Activated CD8-positive, alpha-beta T cell treated with anti-CD3 and anti-CD28 coated beads for 36 hours (primary cell): ENCODE measurements at places on chromosomes 5 and 9.

DNA sequence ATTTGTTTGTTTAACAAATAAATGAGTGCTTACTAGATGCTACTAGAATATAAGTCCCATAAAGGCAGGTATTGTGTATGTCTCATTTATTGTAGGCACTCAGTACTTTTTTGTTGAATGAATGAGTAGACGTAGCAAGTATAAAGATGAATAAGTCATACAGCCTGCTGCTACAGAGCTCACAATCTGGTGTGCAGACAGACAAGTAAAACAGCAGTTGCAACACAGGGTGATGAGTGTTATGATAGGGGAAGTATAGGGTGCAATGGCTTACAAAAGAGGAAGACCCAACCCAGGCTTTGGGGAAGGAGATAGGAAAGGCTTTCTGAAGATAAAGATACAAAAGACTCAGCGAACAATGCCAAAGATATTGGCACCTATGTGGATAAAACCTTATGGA, 47.7 kb downstream of the SH3RF2 start:
- DNase-seq = no peak

DNA sequence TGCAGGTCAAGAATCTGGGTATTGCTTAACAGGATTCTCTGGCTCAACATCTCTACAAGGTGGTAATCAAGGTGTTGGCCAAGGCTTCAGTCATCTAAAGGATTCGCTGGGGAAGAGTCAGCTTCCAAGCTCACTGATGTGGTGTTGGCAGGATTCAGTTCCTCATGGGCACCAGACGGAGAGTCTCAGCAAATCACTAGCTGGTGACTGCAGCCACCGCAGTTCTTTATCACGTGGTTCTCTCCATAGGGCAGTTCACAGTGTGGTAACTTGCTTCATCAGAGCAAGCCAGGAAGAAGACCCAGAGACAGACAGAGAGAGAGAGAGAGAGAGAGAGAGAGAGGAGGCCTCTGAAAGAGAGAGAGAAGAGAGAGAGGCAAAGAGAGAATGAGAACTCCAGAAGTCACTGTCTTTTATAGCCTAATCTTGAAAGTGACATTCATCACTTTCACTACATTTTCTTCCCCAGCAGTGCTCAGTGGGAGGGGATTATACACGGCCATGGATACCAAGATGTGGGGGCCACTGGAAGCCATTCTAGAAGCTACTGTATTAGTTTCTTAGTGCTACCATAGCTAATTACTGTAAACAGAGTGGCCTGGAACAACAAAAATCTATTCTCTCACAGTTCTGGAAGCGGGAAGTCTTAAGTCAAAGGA, 109.2 kb upstream of the SMIM23 start:
- no peak for DNase-seq

DNA sequence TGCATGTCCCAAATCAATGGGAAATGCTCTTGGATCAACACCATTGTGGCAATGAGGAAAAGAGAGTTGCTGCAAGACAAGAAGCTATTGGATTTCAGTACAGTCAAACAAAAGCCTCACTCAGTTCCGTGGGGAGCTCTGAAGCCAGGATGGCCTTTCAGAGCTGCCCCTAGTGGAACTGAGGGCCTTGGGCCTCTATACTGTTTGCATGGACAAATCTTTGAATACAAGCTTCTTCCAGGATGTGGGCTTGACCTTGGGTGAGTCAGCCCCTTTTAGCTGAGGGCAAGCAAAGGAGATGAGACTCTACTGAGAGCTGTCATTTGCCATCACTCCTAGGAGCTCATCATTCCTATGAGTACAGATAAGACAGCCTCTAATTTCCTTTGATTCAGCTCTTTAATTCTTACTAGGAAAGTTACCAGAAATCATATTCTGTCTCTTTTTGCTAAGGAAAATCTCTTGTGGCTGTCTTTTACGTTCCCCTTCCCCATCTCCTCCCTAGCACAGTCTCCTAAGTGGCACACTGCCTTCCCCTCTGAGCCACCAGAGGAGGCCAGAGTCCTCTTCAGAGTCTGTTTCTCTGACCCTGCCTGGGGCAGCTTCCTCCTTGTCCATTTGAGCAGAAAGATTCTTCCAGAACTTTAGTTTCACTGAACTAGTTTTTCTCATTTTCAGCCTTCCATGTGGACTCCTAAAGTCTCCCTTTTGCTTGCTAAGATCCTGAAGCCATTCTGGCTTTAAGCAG, 168.8 kb upstream of the POC5 start:
- DNase-seq = no peak

GRCh38 chr9:84756731-84757130, 87.2 kb downstream of the NTRK2 start:
- DNase-seq = no peak
